ENCODE measurements at places on chromosomes 1 and 21.

DNA sequence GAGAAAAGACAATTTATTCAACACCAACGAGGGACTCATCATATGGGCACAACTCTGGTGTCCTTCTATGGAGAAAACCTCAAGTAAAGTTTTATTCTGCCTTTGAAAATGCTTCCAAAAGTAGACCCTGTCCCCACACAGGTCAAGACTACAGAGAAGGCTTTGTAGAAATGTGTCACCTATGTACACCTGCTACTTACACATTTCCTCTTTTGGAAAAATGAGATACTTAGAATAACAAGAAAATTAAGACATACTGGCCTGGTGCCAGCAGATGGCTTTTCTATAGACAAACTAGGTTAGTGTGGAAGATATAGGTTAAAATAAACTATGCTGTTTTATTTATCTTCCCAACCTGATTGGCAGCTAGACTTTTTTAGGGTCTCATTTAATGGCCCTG, 13.6 kb downstream of the POGK start:
- no peak for DNase-seq

- DNase-seq: no peak
Measured at GRCh38 chr1:41784531-41785274, 134.0 kb downstream of the HIVEP3 start.

- DNase-seq: peak; percentile 53
Measured at GRCh38 chr1:35718492-35719336, at the start of gene C1orf216. Gene C1orf216, minus strand, starts transcription at chr1:35718884. Its CDS starts 2,563 bp downstream, at chr1:35716321.

- DNase-seq: peak; percentile 79
Measured at GRCh38 chr1:205456868-205457745, 1.3 kb upstream of the BLACAT1 start.

- DNase-seq: no peak
Measured at GRCh38 chr1:203130358-203130985, 2.9 kb downstream of the ADORA1 start.

DNA sequence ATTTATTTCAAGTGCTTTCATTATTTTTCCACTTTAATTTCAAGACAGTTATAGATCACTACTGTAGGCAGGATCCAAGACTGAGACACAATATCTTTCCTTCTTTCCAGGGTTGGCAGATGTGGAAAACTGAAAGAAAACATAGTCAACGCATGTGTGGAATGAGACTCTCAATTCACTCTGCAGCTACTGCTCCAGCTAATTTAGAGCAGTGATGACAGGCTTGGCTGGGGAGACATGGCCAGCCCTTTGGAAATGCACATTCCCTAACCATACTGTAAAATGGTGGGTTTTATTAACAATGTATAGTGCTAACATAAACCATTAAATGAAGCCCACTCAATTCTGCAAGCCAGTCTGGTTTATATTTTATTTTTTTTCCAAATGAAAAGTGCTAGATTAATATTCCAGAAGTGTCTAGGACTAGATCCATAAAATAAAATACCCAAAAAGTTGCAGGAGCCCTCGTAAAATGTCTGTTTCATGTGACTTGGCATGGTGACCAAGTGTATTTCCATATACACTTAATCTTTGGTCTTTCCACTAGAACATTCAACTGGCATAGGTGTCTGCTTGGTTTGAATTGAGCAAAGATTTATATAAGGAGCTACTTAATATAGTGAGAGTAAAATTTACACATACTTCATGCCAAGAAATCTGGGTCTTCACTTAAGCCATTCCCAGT, 32.9 kb downstream of the COL11A1 start:
- no peak for DNase-seq

DNA sequence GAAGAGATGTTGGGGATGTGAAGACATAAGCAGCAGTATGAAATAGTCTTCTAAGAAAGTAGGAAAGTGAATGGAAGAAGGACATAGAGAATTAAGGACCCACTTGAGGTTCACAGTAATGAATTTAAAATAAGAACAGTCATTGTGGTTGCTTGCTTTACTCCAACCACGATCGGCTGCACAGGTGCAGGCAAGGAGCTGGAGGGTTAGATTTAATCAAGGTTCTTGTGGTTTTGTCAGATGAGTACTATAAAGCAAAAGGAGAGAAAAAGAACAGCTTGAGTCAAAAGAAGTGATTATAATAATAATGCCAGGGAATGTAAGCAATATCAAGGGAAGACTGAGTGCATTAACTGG, 46.1 kb upstream of the RBM34 start:
- DNase-seq: no peak

DNA sequence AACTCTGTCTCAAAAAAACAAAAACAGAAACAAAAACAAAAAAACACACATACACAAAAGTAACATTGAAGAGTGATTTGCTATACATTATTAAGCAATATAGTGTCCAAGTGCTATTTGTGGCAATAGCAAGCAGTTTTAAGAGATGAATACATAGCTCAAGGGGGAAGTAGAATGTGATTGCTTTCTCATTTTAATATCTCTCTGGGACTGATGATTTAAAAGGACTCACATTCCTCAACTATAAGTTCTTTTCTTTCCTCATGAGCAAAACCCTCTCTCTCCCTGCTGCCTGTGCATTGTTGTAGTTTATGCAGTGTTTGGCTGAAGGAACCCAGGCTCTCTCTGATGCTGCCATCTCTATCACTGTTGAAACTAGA, 47.0 kb upstream of the CSF1 start:
- no peak for DNase-seq

DNA sequence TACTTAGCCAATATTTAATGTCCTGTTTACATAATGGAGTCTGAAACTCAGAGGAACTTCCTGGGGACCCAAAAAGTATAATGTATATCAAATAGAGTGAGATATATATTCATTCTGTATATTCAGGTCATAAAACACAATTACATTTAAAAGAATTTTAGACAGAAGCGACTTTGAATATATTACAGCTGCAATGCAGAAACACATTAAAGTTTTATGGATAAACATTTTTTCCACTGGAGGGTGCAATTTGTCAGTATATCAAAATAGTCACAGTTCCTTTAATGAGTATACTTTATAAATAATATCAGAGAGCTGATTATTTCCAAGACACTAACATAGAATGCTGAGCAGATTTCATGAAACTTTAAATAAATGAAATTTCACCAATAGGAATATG, 43.9 kb upstream of the CRB1 start:
- DNase-seq: no peak

DNA sequence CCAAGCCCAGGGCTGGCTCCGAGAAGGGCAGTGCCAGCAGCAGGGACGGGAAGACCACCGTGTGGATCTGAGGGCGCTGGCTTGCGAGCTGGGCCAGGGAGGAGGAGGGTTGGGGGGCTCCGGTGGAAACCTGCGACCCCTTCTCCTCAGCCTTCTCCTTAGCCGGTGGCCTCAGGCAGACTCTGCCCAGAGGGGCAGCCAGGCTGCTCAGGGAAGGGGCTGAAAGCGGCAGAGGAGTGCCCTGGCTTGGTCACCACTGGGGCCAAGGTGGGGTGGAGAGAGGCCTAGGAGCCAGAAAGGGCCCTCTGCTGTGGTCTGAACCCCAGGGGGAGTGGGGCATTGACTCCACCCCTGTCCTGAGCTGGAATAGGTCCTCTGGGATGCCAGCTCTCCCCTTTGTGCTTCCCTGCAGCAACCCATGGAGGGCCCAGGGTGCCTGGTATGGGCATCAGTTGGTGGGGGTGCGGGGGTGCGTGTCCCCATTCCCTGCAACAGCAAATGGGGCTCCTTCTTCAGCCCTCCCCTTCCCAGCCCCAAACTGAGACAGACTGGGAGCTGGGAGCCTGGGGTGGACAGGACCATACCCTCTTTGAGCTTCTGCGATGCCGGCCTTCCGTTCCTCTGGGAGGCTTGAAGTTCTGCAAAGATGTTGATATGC, 6.5 kb upstream of the IBA57 start:
- no peak for DNase-seq

GRCh38 chr1:113678159-113678469, 81.2 kb downstream of the PHTF1 start:
- DNase-seq: no peak

DNA sequence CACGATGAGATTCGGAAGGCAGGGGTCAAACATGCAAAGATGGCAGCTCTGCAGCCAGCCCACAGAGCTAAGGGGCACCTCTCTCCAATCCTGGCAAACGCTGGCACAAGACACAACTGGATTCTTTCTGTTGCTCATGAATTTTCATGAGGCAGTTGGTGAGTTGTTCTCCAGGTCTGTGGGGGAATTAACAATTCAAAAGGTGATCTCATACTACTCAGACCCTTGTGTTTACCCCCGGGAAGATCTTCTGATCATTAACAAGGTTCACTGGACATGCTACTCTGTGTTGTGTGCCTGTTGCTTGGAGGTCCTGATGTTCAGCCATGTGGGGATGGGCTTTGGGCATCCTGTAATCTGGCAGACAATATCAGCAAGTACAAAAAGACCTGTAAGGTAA, 128.9 kb downstream of the HHAT start:
- no peak for DNase-seq

GRCh38 chr1:919271-919872, 4.4 kb upstream of the SAMD11 start:
- no peak for DNase-seq

GRCh38 chr1:204335085-204335484, 24.6 kb downstream of the PLEKHA6 start:
- no peak for DNase-seq

GRCh38 chr1:84223751-84224432, 77.6 kb upstream of the SAMD13 start:
- no peak for DNase-seq

DNA sequence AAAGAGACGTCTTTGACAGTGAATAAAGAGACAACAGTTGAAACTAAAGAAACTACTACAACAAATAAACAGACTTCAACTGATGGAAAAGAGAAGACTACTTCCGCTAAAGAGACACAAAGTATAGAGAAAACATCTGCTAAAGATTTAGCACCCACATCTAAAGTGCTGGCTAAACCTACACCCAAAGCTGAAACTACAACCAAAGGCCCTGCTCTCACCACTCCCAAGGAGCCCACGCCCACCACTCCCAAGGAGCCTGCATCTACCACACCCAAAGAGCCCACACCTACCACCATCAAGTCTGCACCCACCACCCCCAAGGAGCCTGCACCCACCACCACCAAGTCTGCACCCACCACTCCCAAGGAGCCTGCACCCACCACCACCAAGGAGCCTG, 68.5 kb downstream of the TPR start:
- DNase-seq: no peak

GRCh38 chr1:53722025-53722424, 16.9 kb downstream of the GLIS1 start:
- DNase-seq: no peak

DNA sequence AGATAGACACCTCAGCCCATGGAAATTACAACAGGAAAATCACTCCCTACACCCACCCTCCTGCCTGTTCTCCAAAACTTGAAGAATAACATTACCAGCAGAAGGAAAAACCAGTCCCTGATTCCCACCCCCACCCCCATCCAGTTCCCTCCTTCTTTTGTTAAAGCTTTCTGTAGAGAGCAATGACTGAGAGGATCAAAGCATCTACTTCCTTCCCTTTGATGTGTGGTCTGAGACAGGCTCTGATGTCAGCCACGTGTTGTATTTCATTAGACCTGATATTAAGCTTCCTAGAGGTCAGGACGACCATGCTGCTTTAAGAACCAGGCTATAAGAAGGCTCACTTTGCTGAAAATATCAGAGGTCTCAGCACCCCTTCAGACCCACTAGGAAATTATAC, 73.9 kb upstream of the HAO2 start:
- DNase-seq: no peak

DNA sequence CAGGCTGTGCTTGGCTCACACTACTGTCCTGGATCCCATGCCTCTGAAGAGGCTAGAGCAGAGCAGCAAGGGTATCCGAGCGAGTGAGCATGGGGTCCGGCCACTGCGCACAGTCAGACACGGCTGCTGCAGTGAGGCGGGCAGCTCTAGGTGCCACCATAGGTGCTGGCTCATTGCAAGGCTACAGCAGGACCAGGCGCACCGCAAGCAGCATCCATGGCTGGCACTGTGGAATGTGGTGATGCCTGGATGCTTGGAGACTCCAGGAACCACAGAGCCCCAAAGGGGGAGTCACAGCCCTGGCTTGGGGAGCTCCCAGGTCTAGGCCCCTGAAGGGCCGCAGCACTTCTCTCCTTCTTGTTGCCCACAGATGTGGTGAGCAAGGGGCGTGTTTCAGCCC, 47.2 kb downstream of the ATP6V1G3 start:
- no peak for DNase-seq

DNA sequence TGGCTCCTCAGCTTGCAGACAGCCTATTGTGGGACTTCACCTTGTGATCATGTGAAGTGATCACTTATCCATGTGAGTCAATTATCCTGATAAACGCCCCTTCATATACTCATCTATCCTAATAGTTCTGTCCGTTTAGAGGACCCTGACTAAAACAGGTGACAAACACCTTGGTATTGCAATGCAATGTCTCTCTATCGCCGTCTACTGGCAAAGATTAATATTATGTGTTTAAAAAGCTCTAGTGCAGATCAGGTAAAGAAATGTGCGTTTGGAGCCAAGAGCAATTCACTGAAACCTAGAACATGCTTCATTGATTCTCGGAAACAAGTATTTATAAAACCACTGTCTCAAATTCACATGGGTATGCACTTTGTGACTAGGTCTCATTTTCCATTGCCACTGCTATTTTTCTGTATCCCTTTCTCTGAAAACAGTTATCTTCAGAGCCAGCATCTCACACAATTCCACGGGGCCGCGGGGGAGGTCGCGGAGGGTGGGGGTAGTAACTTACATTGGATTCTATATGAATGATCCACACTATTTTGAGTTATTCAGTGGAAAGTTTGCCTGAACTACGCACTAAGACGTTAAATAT, 554.6 kb upstream of the NCAM2 start:
- DNase-seq: peak; percentile 53

- no peak for DNase-seq
Measured at GRCh38 chr1:159921700-159922504, 3.4 kb downstream of the TAGLN2 start.

- no peak for DNase-seq
Measured at GRCh38 chr21:39148975-39149374, 34.3 kb downstream of the PSMG1 start.

GRCh38 chr1:30968220-30968971, 59.8 kb upstream of the SDC3 start:
- DNase-seq: no peak

- DNase-seq: peak; percentile 93
Measured at GRCh38 chr21:34796518-34797200, 127.9 kb downstream of the CLIC6 start.

DNA sequence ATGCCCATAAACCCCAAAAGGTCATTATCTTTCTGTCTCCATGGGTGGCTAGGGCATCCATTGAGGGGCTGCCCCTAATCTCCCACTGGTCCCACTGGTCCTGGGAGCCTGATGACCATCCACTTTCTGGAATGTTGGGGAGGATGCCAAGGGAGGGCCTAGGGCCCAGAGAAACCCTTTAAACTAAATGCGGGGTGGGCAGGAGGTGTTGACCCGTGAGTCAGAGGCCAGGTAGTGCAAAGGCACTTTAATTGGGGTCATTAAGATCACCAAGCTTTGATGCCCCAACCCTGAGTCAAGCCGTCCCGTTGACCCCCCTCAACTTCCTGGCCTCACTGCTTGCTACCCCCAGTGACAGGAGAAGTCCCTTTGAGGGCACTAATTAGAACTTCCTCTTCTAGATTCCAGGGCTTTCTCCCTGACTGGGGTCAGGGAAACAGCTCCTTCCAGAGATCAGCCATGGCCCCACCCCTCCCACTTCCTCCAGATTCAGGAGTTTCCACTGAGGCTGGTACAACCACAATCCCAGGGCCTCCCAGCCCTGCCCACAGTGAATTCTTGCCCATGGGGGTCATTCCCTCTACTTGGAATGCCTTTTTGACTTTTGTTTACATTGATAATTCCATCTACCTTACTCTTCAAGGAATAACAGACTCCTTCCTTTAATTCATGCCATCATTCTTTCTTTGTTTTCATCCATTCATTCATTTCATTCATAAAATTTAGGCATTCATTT, 15.5 kb upstream of the SERINC2 start:
- no peak for DNase-seq

All from NCI-H526 (cell line).